ENCODE measurements at places on chromosomes 3 and 15.
A peak's percentile ranks its signal among the peaks of the same experiment; 100 is the strongest.

DNA sequence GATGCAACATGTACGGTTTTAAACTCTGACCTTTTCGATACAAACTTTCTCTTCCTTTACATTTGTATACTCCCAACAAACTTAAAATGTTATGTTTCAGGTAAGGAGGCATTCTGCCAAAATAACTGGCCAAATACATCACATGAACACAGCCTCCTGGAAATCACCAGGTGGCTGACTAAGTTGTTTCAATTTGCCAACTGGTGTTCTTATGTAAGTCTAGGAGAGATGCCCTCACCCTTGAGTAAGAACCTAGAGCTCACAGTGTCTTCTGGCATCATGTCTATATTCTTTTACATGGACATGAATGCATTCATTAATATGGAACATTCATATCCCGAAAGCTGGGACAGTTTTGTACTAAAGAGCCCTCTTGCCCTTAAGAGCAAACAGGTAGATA, 341.1 kb upstream of the NR2F2 start:
- DNase-seq = no peak

DNA sequence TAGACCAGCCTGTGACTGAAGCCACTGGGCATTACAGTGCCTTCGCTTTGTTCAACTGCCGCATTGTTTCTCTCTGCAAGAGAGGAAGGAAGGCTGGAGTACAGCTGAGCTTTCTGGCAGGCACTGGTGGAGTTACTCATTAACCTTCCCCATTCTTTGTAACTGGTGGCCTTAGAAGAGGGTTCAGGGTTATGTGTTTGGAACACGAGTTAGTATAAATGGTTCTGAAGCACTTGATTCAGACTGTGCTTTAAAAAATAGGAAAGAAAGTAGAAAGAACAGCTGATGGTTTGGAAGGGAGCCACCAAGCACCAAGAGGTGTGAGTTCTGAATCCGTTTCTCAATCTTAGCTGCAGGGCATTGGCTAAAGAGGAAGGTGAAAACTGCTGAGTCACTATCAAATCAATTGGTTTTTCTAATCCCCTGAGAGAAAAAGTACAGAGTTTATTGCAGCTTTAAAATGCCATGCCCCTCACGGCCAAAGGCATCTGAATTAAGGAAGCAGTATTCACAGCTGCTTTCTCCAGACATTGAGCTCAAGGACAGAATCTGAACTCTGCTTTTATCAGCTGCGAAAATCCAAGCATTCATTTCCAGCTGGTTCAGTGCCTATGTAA, 3.6 kb downstream of the HGD start:
- DNase-seq = no peak

GRCh38 chr15:94258246-94258645, 26.9 kb downstream of the MCTP2 start:
- DNase-seq = no peak

- no peak for DNase-seq
These were observed 93.5 kb downstream of the ADAMTS17 start for GRCh38 chr15:100248236-100248635.

DNA sequence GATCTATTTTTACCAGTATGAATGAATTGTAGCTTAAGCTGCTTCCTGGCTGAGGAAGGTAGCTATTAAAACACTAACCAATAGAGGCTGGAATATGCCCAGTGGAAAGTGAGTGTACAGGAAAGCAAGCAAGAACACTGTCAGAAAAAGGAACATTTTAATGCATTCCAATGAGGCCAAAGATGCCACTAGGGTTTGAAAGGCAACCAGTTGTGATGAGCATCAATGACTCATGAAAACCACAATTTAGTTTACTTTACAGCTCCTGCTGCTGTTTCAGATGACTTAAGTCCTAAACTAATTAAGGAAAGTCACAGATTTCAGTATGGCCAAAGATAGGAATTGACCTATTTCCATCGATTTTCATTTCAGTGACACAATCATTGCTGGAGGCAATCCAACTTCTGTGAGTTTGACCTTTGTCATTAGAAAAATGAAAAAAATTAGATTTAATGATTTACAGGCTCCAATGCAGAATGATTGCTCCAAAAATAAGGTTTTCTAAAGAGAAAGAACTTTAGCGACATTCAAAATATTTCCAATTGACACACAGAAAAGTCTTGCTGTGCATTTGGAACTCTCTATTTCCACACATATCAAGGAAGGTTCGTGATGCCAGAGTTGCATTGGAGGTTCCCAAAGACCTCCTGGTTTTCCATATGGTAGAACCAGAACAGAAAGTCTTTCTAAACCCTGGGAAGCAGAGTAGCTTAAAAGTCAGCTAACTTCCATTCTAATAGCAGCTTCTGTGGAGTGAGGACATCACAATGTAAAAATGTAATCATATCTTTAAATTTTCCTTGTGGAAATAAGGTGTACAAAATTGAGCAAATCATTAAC, 103.0 kb downstream of the SUCNR1 start:
- no peak for DNase-seq

- no peak for DNase-seq
These were observed 32.0 kb upstream of the BOC start for GRCh38 chr3:113179235-113179824.

GRCh38 chr3:156685198-156685597, 10.8 kb downstream of the TIPARP start:
- no peak for DNase-seq

DNA sequence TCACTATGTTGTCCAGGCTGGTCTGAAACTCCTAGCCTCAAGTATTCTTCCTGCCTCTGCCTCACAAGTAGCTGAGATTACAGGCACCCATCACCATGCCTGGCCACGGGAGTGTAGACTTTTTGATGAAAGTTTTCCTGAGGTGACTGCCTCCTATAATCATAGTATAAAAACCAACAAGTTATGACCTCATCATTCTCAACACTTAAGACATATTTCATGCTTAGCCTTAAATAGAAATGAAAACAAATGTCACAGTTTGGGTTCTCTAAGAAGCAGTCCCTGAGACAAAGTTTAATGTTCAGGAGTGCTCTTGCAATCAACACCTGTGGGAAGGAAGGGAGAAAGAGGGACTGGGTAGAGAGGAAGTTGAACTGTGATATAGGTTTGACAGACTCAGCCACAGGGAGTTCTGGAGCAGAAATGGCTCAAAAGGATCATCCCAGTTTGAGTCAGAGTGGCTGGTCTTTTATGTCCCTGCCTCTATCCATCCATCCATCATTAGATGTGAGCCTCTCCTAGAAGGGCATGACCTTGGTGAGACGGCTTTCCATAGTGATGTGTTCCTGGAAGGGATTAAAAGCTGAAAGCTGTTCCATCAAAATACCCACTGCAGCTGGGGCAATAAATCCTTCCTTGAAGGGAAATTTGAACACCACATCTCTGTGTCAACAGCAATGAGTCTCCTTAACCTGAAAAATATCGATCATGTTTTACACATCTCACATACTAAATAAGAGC, 16.2 kb upstream of the ABHD5 start:
- DNase-seq = no peak

GRCh38 chr3:184174646-184175492, at the start of gene AP2M1:
AP2M1 (plus strand) TSS chr3:184174855; CDS start chr3:184176994, 2,139 bp downstream.
- peak; percentile 94 for DNase-seq

DNA sequence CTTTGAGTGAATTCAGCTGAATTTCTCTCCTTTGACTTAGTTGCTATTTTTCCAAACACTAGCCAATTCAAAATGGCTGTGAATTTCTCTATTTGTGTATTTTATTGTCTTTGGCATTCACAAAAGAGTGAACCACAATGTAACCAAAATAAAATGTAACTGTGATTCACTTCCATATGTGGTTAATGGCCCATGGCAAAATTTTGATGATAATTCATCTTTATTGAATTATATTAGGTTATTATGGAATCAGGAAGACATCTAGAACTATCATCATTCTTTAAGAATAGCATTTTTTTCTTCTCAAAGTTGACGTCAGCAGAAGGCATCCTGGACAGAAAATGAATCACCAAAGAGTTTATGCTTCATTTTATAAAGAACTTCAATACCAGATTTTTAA, 705.3 kb upstream of the NAALADL2 start:
- no peak for DNase-seq

- no peak for DNase-seq
These were observed 126.7 kb downstream of the SERPINI1 start for GRCh38 chr3:167862104-167862730.

GRCh38 chr3:4997946-4998345, 18.7 kb downstream of the BHLHE40 start:
- DNase-seq = no peak

DNA sequence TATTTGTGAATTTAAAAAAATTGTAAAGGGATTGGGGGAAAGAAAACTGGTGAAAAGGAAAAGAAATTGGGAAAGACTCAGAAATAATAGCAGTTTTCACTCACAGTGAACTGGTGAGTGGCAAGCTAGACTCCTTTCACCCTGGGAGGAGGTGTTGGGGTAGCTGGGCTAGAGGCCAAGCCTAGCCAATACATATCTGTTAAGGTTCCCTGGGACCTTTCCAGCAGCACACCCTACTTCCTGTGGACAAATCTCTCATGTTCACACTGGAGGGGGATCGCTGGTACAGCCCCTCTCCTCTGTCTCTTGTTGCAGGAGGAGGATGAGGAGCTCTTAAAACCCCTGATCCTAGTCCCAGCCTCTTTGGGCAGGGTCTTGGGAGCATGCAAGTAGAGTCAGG, 3.7 kb upstream of the RPP25 start:
- DNase-seq = no peak

GRCh38 chr3:55782807-55783206, 295.7 kb upstream of the WNT5A start:
- DNase-seq = no peak

DNA sequence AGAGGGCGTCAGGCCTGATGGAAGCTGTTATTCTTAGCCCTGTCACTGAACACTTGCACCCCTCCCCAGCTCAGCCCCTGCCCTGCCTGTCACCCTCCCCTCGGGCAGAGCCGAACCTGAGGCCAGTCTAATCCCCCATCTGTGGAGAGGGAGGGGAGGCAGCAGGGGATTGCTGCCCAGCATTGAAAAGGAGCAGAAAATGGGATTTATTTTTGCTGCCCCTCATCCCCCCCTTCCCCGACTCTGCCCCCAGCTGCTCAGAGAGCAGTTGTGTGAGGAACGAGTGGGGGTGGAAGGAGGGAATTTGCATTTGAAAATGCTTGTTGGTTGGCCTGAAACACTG, 71.6 kb downstream of the EPHB3 start:
- DNase-seq = no peak

GRCh38 chr15:80163217-80163616, 10.4 kb downstream of the FAH start:
- DNase-seq = no peak

GRCh38 chr3:178947738-178948137, 123.9 kb downstream of the ZMAT3 start:
- DNase-seq = no peak
